ENCODE measurements at places on chromosomes 2 and 18.

DNA sequence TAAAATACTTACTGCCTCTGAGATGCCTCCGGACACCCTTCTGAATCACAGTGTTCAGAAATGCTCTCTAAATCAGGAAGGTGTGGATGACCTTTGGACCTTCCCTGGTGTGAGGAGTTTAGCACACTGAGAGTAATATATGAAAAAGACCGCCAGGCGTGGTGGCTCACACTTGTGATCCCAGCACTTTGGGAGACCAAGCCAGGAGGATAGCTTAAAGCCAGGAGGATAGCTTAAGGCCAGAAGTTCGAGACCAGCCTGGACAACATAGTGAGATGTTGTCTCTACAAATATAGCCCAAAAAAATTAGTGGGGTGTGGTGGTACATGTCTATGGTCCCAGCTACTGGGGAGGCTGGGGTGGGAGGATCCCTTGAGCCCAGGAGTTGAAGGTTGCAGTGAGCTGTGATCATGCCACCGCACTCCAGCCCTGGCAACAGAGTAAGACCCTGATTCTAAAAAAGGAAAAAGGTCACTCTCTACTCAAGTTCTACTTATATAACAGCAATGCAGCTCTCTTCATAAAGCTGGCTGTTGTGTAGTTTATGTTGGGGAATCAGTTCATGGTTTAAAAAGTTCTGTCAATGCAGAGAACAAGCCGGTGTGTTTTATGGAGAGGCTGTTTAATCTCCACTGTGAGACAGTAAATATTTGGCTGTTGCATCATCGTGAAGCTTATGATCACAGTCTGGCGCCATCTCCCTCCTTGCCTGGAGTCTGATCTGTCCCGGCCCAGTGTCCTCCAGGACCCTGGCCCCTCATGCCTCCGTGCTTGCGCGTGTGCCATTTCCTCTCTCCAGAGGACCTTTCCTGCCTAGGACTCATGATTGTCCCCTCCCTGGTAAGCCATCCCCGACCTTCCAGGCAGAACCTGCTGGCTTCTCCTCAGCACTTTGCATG lies 184.5 kb downstream of the FAM210A start:
- no peak for DNase-seq

GRCh38 chr2:1192121-1192520 lies 221.1 kb upstream of the TPO start:
- no peak for DNase-seq

GRCh38 chr18:28582724-28583123 lies 405.8 kb upstream of the CDH2 start:
- no peak for DNase-seq

DNA sequence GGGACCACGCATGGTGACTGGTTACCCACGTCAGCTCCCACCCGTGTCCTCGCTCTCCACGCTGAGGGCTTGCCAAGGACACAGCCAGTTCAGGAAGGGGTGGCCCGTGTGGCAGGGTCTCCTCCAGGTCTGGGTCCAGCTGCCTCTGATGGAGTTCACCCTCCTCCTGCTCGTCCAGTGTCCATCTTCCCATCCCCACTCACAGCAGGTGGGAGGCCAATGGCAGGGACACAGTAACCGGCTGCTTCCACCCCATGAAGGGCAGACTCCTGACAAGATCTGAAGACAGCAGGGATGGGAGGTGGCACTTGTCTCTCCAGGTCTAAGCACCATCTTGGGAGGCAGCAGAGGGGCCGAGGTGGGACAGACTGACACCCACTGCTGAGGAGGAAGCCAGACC lies 106.4 kb downstream of the NDUFA10 start:
- DNase-seq = no peak

GRCh38 chr2:8974016-8974415 lies 29.5 kb downstream of the MBOAT2 start:
- no peak for DNase-seq

DNA sequence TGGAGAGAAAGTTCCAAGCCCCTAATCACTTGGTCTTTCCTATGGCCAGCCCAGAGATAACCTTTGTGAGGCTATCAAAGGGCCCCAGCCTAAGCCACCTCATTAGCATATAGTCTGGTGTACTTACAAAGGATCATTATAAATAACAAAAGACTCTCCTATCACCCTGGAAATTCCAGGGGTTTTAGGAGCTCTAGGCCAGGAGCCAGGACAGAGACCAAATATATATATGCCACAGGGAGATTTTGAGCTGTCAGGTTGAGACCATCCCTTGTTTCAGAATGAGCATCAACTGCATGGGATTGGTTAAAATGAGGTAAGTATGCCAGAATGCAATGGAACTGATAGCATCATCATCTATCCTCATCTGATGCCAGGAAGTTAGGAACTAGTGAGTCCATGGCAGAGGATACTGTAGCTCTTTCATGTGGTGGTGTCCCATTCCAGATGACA lies 32.1 kb upstream of the CHRNA1 start:
- DNase-seq = no peak

GRCh38 chr18:80225685-80226084 lies 21.6 kb downstream of the PARD6G start:
- no peak for DNase-seq

DNA sequence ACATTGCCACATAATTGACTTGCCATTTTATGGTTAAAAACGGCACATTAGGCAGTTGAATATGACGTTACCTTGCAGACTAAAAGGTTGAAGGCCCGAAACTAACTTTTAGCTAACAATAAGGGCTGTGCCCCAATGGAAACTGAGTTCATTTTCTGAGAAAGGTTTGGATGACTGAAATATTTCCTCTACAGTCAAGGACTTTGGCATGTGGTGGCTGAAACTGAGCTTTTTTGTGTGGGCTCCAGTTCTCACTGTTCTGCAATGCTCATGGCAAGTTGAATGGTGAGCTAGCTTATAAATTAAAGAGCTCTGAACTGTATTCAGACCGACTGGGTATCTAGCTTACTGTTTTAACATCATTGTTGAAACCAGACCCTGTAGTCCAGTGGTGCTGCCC lies 23.8 kb upstream of the TXNDC2 start:
- no peak for DNase-seq

- DNase-seq = no peak
Observed at GRCh38 chr2:61962095-61962984, 56.9 kb downstream of the COMMD1 start.

DNA sequence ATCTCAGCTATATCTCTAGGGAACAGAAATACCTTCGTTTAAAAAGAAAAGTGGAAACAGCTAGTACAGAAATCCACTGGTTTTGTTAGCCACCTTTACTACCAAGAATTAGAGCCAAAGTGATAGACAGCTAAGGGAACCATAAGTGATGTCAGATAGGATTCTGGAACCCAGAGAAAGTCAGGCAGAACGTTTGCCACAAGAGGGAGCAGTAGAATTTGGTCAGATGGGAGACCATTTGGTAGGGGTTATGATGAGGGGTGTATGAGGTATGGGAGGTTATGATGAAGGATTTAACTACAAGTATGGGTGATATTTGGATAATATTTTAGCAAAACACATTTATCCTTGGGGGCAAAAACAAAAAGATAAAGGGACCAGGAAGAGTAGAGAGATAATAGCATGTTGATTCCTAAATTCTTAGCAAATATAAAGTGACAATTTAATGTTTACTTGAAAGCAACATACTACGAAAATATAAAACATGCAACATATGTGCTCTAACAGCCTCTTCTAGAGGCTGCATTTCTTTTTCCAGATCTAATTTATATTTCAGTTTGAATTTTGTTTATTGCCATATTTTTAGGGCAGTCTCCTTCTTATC lies 3.3 kb downstream of the SLC8A1 start:
- DNase-seq = no peak

- no peak for DNase-seq
Observed at GRCh38 chr2:146295080-146295670, 1549.7 kb upstream of the ACVR2A start.

GRCh38 chr2:14219306-14219705 lies 413.2 kb upstream of the LRATD1 start:
- DNase-seq = no peak

DNA sequence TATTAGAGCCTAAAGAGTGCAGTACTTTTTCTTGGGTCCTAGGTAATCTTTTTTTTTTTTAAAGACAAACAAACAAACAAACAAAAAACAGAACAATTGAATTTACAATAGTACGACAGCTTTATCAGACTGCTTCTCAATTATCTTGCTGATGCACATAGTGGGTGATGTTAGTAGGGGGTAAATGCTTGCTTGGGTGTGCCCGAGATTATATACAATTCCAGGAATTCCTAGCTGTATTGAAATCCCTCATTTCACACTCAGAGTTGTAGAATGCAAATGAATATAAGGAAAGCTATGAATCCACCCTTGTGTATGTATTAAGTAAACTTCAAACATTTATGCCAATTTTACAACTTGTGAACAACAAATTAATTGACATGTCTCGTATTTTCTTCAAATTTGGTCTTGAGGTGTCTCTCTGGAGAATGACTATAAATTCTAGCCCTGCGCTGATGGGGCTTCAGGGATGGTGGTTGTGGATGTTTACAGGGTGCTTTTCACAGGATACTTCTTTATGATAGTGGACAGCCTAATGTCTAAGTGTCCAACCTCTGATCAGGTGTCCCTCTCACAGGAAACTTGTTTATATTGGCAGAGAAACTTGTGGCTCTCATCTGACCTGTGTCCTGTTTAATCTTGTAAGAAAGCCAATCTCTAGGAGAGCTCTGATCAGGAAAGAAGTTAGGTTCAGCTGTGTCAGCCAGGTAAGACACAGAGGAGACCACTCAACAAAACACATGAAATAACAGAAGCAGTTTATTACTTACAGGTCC lies 61.9 kb upstream of the SLC39A10 start:
- DNase-seq = no peak

DNA sequence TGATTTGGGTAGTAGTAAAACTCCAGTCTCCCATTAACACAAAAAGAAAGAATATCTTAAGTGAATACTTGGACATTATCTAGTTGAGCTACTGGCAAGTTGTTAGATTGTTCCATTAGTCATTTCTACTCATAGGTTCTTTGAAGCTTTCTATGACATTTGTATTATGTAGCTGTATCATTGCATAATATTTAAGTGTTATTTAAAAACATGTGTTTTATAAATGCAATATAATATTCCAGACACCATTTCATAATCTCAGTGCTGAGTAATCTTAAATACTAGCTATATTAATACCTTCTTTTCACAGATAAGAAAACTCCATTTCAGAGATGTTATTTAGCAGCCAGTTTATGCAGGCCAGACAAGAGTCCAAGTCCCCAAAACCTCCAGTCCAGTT lies 271.9 kb downstream of the NCKAP5 start:
- no peak for DNase-seq

DNA sequence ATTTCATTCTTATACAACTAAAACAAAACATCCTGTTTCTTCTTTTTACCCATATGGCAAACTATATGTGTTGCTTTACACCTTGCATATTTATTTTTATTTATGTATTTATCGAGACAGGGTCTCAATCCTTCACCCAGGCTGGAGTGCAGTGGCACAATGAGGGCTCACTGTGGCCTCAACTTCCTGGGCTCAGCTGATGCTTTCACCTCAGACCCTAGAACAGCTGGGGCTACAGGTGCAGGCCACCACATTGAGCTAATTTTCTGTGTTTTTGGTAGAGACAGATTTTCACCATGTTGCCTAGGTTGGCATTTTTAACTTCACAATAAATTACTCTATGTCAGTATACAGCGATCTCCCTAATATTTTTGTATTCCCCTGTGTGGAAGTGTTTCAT lies 522.0 kb downstream of the MBD2 start:
- no peak for DNase-seq
